ENCODE measurements at places on chromosomes 5 and 9.

GRCh38 chr5:150404535-150404934 is 8.2 kb downstream of the CD74 start:
- no peak for DNase-seq

- no peak for DNase-seq
Measured at GRCh38 chr5:163566678-163567077, 61.3 kb downstream of the MAT2B start.

- DNase-seq, result no peak
Measured at GRCh38 chr9:84615544-84615943, 54.0 kb upstream of the NTRK2 start.

GRCh38 chr9:97526895-97527575 is 25.6 kb downstream of the TMOD1 start:
- DNase-seq, result no peak

DNA sequence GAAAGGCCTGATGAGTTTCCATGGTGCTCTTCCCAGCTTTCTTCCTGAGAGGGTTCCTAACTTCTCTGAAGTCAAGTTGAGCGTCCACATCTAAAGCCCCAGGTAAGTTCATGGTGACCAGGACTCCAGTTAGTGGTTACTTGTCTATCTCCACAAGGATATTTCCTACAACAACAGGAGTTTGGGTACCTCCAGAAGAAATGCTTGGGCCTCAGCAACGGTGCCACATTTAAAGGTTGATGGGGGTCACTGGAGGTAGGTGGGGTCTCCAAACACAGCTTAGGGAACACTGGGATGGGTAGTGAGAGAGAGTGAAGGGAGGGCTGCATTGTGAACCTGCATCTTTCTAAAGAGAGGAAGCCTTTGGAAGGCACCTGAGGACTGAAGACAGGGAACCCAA is 123.4 kb downstream of the BOD1 start:
- no peak for DNase-seq

- no peak for DNase-seq
Measured at GRCh38 chr5:98906756-98907355, 22.0 kb downstream of the CHD1 start.

GRCh38 chr9:87546704-87547103 is 49.0 kb downstream of the DAPK1 start:
- no peak for DNase-seq

DNA sequence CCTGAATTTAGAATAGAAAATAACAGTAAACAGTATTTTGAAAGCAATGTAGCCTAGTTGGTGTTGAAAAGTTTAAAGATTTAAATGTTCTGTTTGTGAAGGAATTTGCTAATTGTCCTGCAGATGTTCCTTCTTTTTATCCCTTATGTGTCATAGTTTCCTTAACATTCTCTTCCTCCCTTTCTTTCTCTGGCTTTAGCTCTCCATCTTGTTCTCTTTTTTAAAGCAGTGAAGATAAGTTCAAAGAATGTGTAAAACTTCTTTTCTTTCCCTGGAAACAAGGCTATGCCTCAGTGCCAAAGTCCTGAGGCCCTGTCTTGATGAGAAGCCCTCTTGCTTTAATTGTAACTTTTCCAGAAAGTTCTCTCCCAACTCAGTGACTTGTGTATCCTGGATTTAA is 24.4 kb upstream of the GAS1 start:
- DNase-seq, result no peak

DNA sequence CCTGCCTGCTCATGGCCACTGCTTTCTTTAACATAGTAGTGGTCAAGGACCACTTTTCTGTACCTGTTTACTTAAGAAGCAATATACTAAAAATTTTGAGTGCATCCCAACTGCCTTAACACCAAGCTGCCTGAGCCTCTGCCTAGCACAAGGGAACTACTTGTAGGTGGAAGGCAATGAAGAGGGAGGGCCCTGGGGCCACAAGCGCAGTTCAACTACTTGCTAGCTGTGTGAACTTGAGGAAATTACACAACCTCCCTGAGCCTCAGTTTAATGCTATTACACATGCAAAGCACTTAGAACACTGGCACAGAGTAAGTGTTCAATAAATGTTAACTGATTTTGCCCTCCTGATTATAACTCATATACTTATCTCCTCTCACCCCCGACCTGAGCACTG is 6.3 kb downstream of the ARL15 start:
- no peak for DNase-seq

GRCh38 chr5:33148076-33148513 is 292.7 kb upstream of the TARS1 start:
- peak; percentile 89 for DNase-seq

DNA sequence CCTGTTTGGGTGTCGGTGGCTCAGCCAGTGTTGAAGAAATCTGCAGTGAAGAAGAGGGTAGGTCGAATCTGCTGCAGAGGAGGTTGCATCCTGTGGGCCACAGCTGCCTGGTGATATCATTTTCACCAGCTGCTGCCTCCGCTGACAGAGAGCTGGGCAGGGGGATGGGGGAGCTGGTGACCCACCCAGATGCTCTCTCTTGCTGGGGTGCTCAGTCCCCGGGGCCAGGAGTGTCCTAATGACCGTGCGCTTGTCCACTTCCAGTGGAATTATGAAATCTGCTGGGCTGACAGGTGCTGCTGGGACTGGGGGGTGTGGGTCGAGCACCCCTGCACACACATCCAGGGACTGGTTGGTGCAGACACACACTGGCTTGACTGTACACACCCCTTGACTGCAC is 83.2 kb upstream of the IRX4 start:
- no peak for DNase-seq

GRCh38 chr5:179769796-179770195 is 24.0 kb upstream of the LTC4S start:
- no peak for DNase-seq

- DNase-seq, result peak; percentile 7
Measured at GRCh38 chr9:74497748-74498620, 849 bp downstream of the RORB start.

- peak; percentile 79 for DNase-seq
Measured at GRCh38 chr5:176619203-176619568, 9.2 kb upstream of the GPRIN1 start.

DNA sequence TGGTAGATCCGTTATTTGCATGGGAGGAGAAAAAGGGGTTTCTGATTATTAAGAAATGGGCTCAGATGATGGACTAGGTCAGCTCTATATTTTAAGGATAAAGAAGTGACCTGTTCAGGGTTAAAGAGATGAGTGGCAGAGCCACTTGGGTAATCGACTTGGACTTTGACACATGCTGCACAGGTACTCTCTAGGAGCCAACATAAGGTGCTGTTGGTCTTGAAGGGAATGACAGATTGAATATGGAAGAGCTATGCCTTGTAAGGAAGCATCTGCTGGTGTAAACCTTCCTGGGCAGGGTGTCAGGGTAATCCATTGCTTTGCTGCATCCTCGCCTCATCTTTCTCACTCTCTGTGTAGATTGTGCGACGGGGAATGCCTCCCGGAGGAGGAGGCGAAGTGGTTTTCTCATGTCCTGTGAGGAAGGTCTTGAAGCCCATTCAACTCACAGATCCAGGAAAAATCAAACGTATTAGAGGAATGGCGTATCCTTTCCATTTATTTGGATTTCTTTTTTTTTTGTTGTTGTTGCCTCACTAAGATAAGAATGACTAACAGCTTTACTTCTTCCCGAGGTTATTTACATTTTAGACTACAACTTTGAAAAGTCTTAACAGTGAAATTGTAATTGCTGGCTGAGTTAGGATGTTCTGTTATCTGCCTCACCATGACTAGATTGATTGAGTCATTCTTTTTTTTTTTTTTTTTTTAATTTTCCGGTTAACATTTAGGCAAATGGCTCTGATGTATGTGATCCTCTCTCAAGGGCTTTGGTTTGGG is 41.2 kb downstream of the RCL1 start:
- DNase-seq, result no peak

DNA sequence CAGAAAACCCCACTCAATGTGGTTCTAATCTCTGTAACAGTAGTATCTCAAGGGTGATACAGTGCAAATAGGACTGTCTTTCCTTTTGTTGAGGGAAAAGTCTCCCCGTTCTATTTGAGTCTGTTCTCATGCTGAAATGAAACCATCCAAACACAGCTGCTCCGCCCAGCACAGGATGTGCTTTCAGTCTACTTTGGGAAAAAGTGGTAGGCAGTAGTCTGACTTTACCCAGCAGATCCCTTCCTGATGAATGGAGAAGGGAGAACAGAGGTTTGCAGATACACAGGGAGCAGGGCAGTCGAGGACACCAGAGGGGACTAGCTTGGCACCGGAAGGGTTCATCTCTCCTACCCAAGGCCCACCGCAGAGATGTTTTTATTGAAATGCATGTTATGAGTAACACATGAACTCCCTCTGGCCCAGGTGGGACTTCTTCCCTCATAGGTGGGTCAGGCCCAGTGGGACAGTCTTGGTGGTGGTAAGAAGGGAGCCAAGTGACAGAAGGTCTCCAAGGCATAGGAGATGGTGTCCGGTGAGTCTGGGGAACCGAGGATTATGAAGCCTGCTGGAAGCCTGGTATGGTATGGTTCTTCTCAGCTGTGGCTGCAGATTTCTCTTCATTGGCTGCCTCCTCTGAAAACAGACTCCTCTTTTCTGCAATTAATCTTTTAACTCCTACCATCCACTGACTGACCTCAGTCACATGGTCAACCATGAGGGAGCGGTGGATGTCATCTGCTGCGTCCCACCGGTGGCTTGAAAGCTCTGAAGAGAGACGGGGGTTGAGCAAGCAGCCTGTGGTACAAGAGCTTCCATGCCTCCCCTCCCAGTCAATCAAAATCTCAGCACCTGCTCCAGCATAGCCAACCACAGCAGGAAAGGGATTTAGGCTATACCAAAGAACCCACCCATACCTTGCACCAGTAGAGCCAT is 3.0 kb downstream of the EIF4EBP3 start:
- DNase-seq, result no peak

GRCh38 chr9:110006657-110007056 is 201.3 kb downstream of the C9orf152 start:
- no peak for DNase-seq

DNA sequence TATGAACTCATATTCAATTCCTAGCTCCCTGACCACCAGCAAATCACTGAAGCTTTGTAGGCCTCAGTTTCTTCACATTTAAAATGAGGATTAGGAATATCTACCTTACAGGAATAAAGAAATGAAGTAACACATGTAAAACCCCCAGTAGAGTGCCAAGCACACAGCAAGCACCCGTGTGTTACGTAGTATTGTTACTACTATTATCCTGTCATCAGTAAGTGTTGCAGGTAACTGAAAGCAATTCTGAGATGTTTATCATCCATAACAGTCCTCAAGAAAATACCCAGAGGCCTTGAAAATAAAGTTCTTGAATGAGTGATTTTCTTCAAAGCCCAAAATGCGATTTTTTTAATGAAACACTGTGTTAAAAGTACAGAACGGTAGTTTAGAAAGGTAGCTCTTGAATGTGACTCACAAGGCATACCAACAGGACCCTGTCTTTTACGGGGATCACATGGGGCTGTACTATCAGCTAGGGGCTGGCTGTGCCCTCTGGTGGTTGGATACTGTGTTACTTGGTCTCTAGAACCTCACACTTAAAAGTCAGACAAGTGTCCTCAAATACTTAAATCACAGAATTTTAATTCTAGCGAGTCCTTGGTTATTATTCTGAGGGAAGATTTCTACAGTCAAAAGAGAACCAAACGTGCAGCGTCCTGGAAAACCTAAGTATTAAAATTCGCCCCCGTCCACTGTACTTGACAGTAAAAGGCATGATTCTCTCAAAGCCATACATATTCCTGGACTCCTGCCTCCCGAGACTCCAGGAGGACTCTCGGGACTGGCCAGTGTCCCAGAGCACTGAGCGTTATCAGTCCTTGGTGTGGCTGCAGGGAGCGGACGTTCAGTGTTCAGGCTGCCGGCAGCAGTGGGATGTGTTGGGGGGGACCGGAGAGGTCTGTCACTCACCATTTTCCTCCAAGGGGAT is 725 bp downstream of the NDUFB6 start:
- peak; percentile 81 for DNase-seq

DNA sequence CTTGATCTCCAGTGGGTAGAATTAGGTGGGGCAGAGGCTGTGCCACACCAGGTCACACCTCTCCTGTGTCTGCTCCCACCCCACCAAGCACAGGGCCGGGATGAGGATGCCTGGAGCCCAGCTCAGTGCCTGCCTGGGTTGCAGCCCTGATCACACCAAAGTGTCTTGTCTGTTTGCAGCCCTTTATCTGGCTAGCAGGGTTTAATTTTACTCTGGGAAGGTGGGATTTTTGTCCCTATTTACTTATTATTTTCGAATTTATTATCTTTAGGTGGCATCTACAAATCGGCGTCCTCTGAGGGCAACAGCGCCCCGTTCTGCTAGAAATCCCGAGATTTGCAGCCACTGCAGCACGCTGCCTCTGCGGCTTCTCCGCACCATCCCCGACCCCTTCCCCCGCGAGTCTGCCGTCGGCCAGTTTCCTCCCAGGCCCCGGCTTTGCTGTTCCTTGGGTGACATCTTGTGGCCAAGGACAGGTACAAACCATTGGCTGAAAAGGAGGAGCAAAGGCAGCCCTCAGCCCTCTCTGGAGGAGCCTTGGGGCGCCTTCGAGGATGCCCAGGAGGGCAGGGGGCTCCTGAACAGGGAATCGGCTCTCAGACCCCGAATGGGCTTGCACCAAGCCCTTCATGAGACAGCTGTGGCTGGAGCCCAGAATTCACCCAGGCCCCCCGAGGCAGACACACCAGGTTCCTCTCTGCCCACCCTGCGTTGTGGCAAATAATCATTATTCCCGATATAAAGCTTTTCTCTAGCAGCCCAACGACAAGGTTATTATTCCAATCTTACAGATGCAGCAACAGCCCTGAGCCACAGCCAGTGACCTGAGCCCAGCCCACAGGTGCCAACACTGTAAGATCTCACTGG is 113.0 kb downstream of the GAPVD1 start:
- peak; percentile 88 for DNase-seq

DNA sequence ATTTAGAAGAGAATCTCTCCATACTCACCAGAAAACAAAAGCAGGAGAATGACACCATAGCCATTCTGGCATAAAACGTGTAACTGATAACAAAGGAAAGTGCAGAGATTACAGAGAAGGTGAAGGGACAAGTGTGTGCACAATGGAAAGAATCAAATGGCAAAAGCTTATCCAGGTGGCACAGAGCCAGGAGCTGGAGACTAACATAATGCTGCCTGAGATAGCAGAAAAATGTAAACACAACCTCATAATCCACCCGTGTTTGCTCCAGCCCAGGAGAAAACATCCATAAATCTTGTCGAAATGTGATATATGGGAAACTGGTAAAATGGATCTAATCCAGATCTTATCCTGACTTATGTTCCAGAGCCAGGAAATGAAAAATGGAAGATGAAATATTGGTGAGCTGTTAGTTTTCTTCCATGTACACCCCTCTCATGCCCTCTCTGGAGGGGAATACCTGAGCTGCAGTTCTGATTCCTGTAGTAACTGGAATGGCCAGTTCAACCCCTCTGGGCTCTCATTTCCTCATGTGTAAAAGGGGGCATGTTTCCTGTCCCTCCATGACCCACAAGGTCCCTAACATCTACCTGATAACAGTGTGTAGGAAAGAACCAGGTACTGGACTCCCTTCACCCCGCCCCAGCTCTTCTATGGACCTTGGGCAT is 212.3 kb upstream of the DAPK1 start:
- DNase-seq, result no peak

- no peak for DNase-seq
Measured at GRCh38 chr5:16666883-16667398, 50.1 kb upstream of the RETREG1 start.

- no peak for DNase-seq
Measured at GRCh38 chr5:135839566-135839965, 5.1 kb downstream of the SLC25A48 start.

GRCh38 chr5:178304016-178304415 is 71.4 kb upstream of the PHYKPL start:
- no peak for DNase-seq
